ENCODE measurements at places on chromosomes 16 and 17.

DNA sequence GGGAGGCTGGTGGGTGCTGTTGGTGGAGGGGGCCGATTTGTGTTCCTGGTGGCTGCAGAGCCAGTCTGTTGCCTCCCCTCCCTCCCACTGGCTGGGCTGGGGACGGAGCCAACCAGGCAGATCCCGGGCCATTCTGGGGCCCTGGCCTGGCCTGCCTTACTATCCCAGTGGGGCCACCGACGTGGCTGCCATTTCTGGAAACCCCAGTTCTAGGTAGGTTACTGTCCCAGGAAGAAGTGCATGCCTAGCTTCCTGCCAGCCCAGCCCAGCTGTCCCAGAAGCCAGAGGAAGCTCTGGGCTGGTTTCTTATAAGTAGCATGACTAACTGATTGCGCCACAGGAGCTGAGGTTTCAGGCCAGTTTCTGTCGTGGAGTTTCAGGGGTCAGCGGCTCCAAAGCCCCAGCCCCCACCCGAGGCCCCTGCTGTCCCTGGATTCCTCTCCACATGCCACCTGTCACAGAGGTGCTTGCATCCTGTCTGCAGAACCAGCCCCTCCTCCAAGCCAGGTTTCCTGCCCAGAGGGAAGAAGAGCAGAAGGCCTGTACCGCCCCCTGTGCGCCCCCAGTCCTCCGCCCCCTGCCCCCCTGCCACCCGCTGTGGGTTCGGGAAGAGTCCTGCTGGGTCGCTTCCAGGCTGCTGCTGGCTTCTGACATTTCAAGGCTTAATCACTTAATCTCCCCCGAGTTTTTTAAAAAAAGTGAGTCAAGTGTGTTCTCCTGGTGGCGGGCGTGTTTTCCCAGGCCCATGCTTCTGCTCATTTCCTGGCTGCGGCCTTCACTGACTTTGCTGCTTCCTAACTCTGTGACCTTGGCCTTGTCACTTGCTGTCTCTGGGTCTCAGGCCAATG is 13.2 kb downstream of the IL4R start:
- no peak for DNase-seq

DNA sequence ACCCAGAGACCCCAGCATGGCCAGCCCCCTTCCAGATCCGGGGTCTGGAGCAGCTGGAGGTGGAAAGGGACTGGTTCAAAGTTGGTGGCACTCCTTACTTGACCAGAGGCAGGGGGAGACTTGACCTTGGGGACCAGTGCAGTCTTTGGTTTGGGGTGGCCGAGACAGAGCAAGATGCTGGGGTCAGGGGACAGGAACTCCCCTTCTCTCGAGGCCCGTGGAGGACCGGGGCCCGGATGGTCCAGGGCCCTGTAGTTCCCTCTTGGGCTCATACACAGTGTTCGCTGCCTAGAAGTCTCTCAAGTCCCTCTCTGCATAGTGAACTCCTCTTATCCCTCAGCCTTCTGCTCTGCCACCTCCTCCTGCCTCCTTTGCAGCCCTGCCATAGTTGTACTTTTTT is 601 bp upstream of the PRSS33 start:
- DNase-seq = no peak

- no peak for DNase-seq
Observed at GRCh38 chr17:58265902-58266875, 14.5 kb downstream of the MPO start.

DNA sequence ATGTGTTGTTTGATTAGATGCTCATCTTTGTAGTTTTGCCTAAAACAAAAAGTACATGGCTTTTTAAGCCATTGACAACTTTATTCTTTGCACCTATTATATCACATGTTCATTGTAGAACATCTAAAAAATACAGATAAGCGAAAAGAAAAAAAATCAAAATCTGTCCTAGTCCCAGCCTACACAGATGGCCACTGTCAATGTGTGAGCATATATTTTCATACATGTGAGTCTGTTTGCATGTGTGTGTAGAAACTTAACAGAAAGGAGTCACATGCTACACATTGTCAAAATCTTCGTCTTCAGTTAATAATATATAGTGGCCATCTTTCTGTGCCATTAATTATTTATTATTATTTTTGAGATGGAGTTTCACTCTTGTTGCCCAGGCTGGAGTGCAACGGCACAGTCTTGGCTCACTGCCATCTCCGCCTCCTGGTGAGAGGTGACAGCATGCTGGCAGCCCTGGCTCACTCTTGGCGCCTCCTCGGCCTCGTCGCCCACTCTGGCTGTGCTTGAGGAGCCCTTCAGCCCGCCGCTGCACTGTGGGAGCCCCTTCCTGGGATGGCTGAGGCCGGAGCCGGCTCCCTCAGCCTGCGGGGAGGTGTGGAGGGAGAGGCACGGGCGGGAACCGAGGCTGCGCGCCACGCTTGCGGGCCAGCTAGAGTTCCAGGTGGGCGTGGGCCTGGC is 68.5 kb upstream of the AMZ2 start:
- no peak for DNase-seq

DNA sequence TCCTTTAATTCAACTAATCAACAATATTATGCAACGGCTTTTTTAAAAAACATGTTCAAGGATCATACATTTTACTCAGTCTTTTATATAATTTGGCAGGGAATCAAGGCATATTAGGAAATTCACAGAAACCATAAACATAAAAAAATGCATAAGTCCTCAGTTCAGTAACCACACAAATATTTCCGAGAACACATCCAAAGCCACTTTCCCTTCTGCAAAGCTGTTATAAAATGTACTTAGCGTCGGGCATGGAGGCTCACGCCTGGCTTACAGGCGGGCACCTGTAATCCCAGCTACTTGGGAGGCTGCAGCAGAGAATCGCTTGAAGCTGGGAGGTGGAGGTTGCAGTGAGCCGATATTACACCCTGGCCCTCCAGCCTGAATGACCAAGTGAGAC is 9.7 kb upstream of the ZC3H7A start:
- DNase-seq = no peak

DNA sequence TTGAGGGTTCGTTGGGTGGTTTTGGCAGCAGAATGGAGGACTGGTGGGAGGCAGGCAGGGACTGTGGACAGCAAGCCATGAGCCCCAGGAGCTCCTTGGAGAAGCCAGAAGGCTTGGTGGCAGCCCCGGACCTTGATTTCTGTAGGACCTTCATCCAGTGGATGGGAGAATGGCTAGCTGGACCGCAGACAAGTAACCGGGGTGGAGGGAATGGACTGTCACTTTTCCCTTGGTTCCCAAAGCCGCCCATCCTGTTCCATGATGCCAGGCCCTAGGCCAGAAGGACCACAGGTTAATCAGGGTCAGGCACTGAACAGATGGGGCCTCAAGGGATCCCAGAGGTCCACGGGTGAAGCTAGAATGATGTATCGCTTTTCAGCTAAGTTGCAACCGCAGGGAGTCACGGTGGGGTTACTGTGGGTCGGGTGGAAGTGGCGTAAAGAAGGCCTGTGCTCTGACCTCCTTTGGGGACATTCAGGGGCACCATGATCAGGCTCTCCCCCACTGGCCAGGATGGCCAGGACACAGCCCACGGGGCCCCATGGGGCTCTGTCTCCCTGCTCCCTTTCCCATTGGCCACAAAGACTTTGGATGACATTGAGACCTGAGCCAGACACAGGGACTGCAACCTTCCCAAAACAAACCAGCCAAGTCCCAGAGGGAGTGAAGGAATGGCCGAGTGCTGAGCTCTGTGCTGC is 66.9 kb upstream of the MRTFB start:
- no peak for DNase-seq

DNA sequence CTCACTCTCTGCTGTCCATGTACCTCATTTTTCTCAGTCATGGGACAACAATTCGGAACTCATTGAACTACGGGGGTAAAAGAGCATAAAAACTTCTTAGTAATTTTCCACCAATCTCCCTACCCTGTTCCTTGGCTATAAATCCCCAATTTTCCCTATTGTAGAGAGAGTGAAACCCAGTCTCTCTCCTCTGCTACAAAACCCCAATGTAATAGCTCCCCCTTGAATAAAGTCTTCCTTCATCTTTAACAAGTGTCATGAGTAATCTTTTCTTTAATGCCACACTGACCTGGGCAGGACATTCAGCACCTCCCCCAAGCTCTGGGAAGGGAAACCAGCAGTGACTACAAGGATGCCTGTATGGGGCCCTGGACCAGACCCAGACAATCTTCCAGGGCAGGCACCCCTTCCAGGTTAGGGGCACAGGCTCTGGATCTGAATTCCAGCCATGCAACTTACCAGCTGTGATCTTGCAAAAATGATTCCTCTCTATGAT is 10.2 kb upstream of the EIF1 start:
- no peak for DNase-seq

- DNase-seq = no peak
Observed at GRCh38 chr16:20849589-20850390, 43.5 kb downstream of the REXO5 start.

All from activated CD8-positive, alpha-beta memory T cell treated with anti-CD3 and anti-CD28 coated beads for 48 hours (primary cell).